Stimulated activated CD4-positive, alpha-beta T cell treated with anti-CD3 and anti-CD28 coated beads, Interleukin-2, amount 100 ng/mL, for 48 hours (primary cell): ENCODE measurements at places on chromosomes 13 and 19.
A peak's percentile ranks its signal among the peaks of the same experiment; 100 is the strongest.

DNA sequence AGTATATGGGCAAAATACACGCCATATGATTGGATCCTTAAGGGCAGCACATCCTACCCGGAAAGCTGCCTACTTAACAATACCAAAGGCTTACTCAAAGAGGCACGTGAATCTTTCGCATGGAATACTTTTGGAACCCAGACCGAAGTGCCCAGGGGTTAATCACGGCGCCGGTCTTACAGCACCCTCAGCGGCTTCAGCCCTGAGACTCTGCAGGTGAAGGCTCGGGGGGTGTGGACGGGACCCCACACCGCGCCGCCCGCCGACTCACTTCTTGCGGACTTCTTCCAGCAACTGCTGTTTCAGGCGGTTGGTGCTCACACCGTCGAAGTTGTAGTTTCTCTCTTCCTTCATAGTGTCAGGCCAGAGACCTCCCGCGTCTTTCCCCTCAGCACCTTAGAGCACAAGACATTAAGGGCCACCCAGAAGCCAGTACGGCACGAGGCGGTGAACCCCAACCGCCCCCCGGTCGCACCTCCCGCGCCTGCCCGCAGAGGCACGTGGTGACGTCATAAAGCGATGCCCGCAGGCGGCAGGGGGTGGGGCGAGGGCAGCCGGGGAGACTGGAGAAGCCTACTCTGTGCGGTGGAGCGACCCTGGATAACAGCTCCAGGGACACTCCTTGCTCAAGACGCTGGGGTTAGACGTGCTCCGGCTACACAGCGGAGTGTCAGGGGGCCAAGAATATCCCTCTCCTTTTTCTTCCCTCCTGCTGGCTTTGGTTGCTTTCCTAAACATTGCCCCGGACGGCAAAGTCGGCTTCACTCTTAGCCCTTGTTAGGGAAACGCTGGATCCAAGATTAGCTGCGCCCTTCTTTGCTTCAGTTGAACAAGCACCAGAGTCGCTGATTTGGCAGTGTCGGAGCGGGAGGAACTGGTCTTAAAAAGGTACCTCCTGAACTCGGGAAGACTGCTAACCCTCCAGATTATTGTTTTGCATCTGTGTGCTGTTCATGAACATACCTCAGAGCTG lies at the start of gene CCDC169:
Gene CCDC169 (minus strand): TSS at position 449 of the 973 bp plus-strand sequence. CDS start 95 bp downstream, at position 354.
- peak; percentile 49 for DNase-seq

GRCh38 chr13:30985637-30986205 lies 53.3 kb downstream of the TEX26 start:
- DNase-seq: no peak

DNA sequence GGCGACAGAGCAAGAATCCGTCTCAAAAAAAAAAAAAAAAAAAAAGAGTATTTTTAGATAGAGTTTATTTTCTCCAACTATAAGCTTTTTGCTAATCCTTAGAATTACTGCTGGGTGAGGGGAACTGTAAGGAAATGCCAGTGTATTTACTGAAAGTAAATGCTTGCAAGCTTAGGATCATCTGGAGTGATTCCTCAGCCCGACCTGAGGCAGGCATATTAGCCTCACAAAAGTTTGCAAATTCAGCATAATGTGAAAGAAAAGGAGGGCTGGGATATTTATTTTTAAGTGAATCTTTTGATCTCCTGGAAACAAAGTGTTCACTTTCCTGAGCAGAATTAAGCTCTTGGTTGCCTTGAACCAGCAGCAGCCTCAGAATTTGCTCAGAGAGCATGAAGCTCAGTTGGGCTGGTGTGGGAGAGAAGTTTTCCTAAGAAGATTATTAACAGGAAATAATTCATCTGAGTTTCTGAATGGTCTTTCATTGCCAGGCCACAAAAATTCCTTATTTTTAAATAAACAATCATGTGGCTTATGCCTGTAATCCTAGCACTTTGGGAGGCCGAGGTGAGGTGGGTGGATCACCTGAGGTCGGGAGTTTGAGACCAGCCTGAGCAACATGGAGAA lies 24.7 kb upstream of the SPATA13 start:
- DNase-seq: no peak

DNA sequence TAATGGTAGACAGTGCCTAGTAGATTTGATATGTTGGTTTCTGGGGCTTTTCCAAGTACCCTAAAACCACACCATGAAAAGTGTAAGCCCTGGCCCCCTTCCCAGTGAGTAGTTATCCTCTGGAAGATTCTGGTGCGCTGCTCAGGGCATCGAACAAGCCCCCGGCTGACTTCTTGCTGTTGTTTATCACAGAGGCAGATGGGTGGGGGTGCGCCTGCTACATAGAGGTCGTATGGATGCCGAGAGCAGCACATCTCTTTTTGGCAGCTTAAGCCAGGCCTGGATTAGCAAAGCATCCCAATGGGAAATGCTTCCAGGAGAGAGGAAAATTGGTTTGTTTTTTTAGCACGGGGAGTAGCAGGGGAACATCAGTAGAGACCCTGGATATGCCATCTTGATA lies 26.3 kb upstream of the SPATA13 start:
- DNase-seq: no peak

GRCh38 chr19:48628486-48629296 lies 8.5 kb downstream of the DBP start:
- no peak for DNase-seq

GRCh38 chr13:66837246-66837645 lies 392.9 kb downstream of the PCDH9 start:
- no peak for DNase-seq

DNA sequence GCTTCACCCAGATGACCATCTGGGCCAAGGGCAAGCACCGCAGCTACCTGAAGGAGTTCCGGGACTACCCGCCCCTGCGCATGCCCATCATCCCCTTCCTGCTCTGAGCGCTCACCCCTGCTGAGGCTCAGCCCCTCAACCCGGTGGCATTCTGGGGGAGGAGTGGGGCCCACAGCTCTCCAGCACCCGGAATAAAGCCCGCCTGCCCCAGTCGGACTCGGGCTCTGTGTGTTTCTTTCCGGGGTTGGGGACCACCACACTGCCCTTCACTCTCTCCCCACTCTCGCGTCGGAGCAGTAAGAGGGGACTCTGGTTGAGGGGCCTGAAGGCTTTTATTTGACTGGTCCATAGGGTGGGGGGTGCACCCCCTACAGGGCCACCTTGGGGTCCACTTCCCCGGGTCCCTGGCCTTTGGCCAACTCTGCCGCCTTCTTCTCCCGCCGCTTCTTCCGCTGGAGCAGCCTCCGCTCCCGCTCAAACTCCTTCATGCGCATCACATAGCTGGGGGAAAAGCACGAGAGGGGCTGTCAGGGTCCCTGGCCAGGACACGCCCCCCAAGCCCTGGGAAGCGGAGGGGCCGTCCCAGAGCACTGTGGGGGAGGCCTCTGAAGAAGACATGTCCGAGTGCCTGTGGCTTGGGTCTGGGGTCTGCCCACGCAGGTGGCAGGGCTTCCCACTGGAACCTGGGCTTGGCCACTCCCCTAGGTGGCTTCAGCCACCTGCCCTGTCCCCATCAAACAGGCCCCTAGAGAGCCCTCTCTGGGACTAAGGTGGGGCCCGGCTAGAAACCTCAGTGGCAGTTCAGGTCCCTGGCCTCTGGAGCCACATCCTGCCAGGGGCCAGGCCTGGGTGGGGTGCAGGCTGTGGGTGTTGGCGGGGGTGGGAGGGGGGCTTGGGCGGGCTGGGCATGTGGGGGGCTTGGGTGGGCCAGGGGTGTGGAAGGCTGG lies 5.8 kb downstream of the NDUFB7 start:
- DNase-seq: no peak

DNA sequence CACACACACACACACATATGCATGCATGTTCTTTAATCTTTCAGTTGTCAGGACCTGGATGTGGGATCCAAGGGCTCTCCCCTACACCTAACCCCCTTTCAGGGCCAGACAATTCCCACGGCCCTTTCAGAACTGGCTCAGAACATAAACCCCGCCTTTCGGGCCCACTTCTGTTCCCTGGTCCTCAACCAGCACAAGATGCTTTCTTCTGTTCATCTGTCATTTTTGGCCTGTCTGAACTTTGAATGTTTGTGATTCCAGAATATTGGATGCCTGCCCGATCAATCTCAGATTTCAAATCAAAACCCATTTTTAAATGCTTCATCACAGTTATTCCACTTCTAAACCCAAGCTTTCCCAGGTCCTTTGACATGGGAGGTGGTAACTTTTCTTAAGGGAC lies 167.3 kb downstream of the USP12 start:
- no peak for DNase-seq

DNA sequence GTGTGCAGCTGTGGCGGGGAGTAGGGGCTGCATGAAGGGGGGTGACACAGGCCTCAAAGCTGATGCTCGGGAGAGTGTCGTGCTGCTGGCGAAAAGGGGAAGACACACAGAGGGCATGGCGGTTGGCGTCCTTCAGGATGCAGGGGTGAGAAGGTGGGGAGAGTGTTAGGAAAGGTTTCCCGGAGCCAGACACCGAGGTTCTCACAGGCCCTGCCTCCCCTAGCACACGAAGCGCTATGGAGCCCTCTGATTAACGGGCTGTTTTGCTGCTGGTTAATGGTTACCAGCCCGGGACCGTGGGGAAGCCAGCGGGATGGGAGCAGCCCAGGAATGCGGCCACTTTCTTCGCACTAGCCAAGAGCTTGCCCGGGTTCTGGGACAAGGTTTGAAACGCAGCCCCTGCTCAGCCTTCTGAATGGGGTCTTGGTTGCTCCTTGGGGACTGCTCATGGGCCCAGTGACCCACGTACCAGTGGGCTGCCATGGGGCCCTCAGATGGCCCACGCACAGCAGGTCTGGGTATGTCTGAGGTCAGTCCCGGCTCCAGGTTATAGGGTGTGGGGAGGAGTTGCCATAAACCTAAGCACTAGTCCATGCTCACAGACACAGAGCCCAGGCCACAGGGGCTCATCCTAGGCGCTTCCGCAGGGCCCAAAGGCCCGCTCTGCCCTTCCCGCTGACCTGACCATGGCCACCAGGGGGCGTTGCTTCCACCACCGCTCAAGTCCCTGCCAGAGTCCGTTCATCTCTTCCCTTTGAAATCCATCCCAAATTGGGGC lies 31.3 kb upstream of the ISYNA1 start:
- DNase-seq: peak; percentile 67
